ENCODE measurements at places on chromosomes 1 and 21.

GRCh38 chr1:119743308-119743707, 25.4 kb downstream of the HMGCS2 start:
- DNase-seq, result no peak

DNA sequence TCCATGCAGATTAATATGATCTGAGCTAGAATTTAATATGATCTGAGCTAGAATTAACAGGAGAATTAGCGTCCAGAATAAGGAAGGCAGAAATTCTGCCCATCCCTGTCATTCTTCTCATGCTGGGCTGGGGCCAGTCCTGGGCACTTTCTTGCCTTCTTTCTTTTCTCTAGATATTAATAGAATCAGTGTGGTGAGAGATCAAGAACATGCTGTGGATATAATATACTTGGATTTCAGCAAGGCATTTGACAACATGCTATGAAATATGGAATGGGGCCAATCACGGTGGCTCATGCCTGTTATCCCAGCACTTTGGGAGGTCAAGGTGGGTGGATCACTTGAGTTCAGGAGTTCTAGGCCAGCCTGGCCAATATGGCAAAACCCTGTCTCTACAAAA, 18.1 kb downstream of the UBIAD1 start:
- DNase-seq, result no peak

DNA sequence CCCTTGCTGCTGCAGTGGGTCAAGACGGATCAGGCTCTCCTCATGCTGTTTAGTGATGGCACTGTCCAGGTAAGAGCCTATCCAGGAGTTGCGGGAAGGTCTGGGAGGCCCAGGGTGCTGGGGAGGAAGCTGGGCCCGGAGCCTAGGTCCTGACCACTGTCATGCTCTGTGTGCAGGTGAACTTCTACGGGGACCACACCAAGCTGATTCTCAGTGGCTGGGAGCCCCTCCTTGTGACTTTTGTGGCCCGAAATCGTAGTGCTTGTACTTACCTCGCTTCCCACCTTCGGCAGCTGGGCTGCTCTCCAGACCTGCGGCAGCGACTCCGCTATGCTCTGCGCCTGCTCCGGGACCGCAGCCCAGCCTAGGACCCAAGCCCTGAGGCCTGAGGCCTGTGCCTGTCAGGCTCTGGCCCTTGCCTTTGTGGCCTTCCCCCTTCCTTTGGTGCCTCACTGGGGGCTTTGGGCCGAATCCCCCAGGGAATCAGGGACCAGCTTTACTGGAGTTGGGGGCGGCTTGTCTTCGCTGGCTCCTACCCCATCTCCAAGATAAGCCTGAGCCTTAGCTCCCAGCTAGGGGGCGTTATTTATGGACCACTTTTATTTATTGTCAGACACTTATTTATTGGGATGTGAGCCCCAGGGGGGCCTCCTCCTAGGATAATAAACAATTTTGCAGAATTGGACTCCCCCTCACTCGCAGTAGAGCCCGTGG, 1.7 kb downstream of the DYNLT4 start:
- DNase-seq, result no peak

DNA sequence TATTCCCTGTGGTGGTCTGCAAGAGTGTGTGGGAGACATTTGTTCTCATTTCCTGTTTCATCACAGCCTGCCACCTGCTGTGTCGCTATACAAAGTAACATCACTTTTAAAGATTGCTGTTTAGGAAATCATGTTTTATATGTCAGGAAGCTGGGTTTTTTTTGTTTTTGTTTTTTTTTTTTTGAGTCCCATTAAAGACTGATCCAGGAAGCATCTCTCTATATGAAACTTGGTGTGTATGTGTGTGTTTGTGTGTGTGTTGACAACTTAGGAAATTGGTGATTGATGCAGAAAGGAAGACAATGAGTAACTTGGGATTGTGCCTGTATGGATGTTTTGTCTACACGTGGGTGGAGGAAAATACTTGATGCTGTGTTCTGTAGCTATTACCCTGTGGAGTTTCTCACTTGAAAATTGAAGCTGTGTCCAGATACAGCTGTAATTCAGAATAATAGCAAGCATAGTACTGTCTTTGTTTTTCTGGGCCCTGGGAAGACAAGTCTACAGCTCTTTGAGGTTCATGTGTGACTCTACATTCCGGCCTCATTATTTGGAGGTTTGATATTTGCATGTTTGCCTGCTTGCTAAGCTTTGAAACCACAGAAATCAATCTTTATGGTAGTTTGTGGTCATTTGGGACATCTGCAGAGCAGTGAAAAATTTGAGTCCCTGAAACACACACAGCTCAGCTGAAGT, 47.9 kb downstream of the LAMC1 start:
- DNase-seq, result no peak

DNA sequence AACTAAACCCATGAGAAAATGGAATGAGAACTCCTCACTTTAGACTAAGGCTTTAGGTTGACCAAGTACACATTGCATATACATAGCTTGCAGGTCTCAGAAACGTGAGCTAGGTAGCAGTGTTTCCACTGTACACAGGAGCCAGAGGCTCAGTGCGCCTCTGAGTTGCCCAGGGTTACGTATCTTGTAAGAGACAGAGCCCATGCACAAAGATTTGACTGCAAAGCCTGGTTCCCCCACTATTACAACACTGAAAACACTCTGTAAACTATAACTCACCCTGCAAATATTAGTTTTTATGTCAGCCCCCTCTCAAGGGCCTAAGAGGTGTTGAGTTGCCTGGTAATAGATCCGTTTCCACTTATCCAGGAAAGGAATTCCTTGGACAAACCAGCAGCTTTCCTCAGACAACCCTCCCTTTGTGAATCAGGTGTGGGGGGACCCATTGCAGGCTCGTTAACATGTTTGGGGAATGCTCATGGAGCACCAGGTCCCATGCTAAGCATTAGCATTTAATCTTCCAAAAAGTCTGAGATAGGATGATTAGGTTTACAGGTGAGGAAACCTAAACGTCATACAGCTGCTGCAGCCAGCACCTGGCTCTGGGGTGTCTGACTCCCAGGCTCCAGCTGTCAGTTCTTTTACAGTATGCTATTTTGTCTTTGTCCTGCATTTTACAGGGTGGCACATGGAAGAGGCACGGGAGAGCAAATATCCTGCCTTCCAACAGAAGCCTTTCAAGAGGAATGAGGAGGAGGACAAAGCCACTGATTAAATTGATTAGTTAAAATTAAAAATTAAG, 25.7 kb downstream of the TENT5C start:
- DNase-seq, result no peak

DNA sequence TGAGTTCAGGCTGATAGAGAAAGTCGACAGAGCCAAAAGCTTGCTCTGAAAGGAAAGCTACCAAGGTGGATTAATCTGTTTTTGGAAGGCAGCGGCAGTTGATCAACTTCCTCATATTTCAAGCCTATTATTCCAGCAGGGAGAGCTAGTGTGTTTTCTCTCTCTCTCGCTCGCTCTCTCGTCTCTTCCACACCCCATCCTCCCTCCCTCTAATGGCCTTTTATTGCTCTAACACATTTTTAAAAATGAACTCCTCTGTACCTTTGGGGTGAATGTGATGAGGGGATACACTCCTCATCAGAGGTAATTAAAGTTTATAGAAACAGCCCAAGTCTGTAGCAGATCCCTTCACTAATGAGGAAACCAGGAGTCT, 126.4 kb downstream of the CLIC6 start:
- no peak for DNase-seq

GRCh38 chr1:159084867-159085266, 8.3 kb upstream of the AIM2 start:
- DNase-seq, result no peak

DNA sequence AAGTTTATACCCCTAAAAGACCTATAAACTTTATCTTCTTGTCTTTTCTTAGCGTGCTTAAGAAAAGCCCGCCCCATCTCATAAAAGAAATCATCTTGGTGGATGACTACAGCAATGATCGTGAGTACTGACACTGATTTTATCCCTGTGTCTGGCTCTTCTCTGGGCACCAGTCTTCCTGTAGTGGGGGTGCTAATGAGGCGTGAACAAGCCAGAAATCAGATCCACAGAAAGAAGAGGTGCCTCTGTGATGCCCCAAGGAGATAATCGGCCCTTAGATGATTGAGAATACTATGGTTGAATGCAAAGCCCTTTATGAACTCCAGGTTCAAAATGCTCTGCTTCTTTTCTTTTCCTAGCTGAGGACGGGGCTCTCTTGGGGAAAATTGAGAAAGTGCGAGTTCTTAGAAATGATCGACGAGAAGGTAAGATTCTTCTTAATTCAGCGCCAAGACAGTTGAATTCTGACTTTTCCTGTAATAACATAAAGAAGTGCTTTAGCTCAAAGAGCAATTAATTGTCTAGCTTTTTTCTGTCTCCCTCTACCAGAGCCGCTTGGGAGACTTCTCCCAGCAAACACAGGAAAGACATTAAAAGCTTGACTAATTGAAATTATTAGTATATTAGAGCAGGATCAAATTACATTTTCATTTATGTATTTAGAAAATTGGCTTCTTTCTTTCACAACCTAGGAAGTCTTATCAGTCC, 169.4 kb downstream of the GALNT2 start:
- no peak for DNase-seq

DNA sequence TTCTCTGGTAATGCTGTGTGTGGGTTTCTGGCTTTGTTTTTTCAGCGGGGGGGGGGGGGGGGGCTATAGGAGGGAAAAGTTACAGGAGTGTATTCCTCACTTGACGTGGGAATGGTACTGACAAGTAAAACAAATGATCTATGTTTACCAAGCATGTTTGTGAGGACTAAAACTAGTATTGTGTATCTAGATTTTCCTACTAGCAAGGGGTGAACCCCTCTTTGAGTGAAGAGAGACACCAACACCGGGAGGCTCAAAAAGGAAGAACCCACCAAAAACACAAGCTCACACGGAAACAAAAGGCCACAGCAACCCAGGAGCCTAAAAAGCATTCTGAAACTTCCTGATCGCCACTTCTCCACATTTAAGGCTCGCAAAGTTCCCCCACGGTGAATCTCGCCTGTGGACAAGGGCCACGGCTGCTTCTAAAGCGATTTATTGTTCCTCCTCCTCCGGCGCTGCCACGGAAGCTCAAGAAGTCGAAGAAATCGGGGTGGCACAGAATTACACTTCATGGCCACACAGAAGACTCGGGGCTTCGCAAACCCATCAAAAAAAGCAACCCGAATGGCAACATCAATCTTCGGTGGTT, 703 bp downstream of the PUM1 start:
- peak; percentile 3 for DNase-seq

DNA sequence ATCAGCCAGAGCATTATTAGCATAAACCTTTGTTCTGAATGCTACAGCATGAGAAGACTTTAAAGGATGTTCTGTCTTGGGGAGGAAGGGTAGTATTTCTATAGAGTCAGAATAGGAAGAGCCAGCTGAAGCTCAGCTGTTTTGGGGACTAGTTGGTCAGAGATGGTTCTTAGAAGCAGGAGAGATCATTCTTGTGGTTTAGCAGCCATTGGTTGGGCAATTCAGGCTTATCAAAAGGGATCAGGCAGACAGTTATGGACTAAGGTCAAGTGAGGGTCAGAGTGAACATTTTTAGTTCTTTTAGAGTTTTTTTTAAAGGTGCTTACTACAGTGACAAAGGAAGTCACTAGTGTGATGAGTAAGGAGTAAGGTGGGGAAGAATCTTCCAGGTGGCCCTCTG, 245.5 kb downstream of the RPS6KC1 start:
- no peak for DNase-seq

DNA sequence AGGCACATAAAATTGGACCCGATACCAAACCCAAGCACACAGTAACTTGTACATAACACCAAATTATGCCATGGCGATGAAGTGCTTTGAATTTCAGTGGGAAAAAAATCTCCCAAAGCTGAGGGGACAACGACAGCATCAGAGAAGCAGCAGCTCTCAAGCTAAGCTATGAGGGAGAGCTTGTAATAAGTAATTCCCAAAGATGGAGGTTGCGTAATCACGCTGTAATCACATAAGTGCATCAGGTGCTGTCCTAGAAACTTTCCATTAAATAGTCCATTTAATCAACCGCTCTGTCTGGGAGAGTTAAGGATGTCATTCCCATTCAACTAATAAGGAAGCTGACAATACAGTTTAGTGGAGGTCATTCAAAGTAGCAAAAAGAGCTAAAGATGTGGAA, 37.6 kb upstream of the KRTAP19-8 start:
- no peak for DNase-seq

GRCh38 chr1:151001602-151002001, 5.1 kb downstream of the MINDY1 start:
- no peak for DNase-seq

DNA sequence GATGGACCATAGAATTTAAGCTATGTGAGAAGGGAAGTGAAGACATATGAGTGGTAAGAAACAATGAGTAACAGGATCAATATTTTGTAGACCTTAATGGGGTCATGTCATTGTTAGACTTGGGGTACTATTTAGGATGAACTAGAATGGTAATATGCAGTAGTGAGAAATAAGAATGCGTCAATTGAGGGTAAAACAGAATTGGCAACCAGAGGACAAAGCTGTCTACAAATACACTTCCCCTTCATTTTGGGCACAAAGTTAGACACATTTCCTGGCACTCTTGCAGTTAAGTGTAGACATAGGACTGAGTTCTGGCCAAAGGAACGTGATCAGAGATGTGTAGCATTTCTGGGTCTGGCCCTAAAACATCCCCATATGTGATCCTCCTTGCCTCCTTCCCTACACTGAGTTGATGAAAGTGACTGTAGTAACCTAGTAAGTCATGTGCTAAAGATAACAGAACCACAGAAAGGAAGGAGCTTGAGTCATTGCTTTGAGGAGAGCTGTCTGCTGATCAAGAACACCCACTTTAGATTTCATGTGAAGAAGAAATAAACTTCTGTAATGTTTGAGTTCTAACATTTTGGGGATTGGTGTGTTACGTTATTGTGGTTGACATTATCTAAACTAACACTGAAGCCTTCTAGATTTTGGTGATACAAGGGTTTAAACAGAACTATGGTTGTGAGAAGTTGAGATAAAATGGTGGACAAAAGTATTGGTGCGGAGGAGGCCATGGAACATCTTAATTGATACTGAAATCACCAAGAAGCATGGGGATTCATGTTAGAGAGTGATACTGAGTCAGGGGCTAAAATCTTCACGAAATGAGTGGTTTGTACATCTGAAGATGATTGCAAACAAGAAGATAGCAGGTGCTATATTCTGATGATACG, 41.7 kb downstream of the CD55 start:
- peak; percentile 12 for DNase-seq

DNA sequence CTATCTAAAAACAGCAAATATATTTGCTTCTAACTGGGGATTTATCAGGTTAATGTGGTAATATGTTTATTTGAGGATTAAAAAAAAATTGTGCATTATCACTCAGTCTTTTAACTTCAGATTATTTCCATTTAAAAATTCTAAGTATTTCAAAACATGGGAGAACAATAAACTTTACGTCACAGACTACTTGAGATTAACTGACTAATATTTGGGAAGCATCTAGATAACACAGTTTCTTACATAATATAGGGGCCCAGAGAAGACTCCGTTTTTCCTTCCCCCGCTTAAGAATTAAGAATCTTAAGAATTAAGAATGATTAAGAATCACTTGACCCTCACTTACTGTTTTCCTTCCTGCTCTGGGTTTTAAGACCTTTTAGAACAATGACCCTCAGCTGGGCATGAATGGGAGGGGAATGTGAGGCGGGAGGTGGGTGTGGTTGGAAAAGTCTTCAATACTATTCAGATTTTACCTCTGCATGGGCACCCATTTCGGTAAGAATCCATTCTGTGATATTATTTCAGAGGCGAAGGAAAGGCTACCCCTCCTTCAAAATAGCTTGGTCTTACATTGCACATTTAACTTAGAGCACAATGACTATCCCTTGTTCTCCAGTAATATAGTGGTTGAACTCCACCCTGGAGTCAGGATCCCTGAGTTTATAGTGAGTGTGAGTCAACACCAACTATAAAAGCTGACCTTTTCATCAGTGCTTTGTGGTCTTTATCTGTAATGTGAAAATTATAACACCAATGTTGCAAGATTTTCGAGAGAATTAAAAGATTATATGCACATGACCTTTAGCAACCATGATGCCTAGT, 821.3 kb downstream of the USP25 start:
- no peak for DNase-seq

- no peak for DNase-seq
Observed at GRCh38 chr1:203162403-203162802, 13.2 kb downstream of the MYBPH start.
